ENCODE measurements at places on chromosomes 3 and 15.

DNA sequence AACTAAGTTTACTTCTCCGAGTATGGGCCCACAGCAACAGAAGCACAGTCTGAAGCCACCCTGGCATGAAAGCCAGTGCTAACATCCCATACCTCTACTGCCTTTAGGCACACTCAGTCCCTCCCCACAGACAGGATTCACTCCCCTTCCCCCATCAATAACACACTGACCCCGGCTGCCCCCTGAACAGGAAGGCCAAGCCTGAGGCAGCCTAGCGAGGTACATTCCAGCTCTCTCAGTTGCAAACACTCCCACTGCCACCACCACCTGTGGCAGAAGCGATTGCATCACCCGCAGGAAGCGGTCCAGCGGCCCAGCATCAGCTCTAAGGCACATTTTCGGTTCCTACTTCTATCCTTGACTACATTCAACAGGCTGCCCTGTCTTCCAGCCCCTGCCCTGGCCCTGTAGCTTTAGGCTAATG, 7.0 kb upstream of the BMF start:
- DNase-seq = peak; percentile 27

DNA sequence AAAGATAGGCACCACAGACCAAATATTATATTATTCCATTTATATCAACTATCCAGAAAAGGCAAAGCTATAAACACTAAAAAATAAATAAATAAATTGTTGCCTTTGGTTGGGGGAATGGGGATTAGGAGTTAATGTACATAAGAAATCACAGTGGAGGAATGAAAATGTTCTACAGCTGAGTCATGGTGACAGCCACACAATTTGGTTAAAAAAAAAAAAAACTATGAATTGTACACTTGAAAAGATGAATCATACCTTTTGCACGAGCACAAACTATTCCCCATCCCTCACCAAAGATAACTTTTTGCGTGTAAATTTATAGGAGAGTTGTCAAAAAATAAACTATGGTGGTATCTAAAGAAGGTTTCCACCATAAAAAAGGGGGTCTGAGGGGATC, 103.2 kb downstream of the TBC1D5 start:
- DNase-seq = peak; percentile 83

DNA sequence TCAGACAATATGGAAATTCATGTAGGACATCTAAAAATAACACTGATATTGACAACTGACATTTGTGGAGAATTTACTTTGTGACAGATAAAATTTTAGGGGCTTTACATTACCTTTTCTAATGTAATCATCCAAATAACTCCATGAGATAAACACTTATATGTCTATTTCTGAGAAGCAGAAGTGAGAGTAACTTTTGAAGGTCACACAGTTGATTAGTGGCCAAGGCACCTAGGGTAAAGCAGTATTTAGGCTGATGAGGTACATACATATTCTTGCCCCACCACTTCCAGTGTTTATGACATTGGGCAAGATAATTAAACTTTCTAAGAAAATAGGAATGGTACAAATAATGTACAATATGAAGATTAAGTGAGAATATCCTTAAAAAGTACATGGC, 248.4 kb downstream of the CPNE4 start:
- DNase-seq = no peak

GRCh38 chr15:77412972-77413698, 6.8 kb downstream of the PEAK1 start:
- DNase-seq = no peak

DNA sequence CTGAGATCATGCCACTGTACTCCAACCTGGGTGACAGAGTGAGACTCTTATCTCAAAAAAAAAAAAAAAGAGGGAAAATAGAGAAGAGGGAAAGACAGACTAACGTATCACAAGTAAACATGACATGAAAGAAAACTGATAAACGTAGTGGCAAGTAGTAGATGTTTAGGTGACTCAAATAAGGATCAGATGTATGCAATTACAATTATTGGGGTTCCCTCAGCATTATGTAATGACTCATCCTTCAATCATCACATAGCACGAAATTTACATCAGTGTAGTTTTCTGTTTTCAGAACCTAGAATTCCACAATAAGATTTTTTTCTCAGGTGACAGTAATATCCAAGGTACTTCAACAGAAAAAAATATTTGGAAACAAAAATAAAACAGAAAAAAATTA, 46.6 kb downstream of the DPP8 start:
- DNase-seq = no peak

GRCh38 chr3:12107071-12107713, 51.5 kb downstream of the TIMP4 start:
- DNase-seq = no peak

- DNase-seq = no peak
Observed at GRCh38 chr15:38726187-38726586, 161.6 kb upstream of the RASGRP1 start.

- no peak for DNase-seq
Observed at GRCh38 chr3:12579456-12579855, 22.6 kb downstream of the MKRN2 start.

- DNase-seq = no peak
Observed at GRCh38 chr15:66066481-66066880, 187.1 kb downstream of the MEGF11 start.

DNA sequence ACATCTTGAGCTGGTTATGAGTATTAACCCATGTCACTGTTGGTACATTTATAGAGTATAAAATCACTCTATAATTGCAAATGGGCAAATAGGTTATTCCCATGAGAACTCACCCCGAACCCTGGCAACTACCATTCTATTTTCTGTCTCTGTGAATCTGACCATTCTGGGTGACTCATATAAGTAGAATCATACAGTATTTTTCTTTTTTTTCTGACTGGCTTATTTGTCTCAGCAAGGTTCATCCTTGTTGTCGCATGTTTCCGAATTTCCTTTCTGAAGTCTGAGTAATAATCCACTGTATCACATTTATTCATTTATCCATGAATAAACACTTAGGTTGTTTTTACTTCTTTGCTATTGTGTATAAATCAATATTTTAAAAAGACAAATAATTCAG, 59.9 kb upstream of the CHRM5 start:
- peak; percentile 70 for DNase-seq

GRCh38 chr3:9409981-9410854, 12.8 kb downstream of the SETD5 start:
- no peak for DNase-seq

DNA sequence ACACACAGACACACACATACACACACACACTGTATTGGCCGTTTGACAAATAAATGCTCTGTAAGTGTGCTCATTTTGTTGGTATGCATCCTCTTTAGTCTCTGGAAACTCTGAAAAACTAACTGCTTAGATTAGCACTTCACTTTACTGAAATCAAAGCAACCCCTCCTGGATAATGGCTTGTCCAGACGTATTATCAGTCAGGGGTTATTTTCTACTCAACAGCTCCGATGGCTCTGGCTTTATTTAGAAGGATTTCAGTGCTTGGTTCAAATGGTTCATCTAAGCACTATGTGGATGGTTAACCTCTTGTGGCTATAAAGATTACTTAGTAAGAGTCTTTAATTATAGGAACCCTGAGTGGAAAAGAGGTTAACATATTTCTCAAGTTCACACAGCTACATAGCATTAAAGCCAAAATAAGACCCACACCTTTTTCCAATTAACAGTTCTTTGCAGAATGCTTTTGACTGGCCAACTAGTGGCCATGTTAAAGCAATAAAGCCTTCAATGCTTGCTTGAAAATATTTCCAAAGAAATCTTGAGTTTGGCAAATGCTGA, 516.1 kb upstream of the NAALADL2 start:
- peak; percentile 40 for DNase-seq

DNA sequence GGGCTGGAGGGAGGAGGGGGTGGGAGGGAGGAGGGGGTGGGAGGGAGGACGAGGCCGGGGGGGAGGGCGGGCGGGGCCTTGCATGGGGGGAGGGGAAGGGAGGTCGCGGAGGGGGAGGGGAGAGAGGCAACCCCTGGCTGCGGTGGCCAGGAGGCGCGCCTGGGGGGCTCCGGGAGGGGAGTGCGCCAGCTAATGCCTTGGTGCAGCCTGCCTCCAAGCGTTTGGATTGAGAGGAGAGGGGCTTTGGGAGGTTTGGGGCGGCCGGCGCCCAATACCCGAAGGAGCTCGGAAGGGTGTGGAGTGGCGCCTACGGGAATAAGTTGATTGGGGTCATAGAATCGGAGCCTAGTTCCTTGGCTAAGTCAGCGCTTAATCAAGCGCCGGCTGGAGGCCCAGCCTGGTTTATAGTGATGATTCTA, 557 bp downstream of the TFG start:
- DNase-seq = peak; percentile 46

GRCh38 chr3:10994306-10994705, 1.8 kb downstream of the SLC6A1 start:
- no peak for DNase-seq

- DNase-seq = no peak
Observed at GRCh38 chr3:37523361-37523760, 338.3 kb upstream of the CTDSPL start.

DNA sequence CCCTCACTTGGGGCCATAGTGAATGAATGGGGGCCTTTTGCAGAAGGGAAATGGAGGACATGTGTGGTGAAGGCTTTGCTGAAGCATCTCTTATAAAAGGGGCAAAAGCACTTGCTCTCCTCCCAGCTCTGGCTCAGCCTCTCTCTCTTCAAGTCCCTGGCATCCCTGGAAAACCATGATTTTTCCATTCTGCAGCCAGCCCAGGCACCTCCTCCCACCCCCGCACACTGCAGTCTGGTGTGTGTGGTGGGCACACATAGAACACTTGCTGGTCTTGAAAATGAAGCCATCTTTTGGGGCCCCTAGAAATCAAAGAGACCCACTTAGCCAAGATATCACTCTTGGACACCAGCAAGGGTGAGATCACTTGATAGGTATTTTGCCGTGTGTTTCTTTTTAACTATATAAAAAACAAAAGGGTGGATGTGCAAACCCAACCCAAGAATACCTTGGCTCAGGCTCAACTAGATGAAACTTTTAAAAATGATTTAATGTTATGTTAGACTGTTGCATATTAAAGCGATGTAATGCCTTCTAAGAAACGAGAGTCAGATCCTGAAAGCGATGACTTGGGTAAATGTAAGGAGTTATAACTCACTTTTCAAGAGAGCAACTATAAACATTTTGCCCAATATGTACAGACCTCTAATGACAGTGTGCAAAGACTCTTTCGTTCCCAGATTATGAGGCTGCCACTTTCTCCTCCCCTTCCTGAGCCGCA, 16.4 kb upstream of the ALDH1A3 start:
- DNase-seq = no peak

DNA sequence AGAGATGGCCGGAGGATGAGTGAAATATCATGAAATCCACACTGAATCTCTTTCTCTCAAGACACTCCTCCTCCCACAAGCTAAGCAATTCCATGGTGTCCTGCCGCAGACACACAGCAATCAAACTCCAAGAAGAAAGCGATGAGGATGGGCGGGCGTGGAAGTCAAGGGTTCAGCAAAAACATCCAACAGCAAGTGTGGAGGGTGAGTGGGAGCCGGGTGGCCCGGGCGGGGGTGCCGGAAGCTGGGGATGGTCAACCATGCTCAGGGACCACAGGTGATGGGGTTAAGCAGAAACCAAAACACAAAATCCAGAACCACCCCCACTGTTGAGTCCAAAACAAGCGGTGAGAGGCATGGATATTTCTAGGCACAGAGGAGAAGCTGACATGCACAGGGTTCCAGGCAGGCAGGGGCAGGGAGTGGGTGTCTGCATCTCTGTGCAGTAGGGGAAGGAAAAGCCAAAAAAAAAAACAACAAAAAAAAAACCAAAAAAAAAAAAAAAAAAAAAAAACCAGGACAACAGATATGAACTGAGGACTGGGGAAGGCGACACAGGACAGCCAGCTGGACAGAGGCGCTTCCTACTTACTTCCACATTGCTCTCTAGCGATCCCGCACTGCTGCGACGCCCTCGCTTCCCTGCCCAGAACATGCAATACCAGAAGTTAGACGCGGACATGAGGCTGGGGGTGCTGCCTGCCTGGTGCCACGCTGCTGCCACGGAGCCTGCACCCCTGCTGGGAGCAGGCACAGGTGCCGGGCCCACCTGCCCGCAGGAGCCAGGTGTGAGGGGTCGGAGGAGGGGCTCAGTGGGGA, 61.0 kb upstream of the RPL32 start:
- DNase-seq = no peak

GRCh38 chr3:161221806-161222600, 892 bp downstream of the NMD3 start:
- DNase-seq = peak; percentile 46

- DNase-seq = no peak
Observed at GRCh38 chr15:36499412-36500389, 79.7 kb upstream of the CDIN1 start.

DNA sequence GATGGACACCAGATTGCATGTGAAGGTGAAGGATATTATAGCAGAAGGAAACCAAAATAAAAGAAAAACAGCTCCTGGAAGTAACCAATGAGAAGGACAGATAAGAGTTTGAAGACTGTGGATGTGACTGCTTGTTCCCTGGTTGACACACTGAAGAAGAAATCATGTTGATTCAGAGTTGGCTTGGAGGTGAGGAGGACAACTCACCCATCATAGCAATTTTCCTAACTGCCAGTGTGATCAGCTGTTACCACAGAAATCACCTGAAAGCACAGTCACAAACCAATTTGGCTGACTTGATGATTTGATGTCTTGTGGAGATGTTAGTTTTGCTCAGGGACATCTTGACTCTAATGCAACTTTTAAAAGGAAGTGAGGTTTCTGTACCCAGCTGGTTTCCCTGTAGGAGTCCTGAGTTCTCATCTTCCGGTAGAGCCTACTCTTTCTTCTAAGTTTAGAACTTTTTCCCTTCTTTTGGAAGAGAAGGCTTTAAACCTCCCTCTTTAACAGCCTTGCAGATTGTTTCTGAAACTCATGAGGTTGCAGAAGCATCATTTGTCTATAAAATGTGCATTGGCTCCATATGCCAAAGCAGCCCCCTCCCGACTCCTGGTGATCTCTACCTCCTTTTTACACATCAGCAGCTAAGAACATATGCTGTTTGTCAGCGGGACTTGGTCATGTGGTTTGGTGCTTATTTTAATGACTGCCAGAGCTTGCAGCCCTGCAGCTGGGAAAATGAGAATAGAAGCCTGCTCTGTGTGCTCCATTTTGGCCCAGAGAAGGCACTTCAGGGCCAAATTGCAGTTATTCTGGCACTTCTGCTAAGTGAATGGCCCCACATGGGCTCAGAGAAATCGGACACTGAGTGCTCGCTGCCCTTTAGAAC, 10.3 kb downstream of the ATG7 start:
- no peak for DNase-seq

GRCh38 chr3:36942638-36943248, 2.1 kb downstream of the TRANK1 start:
- no peak for DNase-seq

DNA sequence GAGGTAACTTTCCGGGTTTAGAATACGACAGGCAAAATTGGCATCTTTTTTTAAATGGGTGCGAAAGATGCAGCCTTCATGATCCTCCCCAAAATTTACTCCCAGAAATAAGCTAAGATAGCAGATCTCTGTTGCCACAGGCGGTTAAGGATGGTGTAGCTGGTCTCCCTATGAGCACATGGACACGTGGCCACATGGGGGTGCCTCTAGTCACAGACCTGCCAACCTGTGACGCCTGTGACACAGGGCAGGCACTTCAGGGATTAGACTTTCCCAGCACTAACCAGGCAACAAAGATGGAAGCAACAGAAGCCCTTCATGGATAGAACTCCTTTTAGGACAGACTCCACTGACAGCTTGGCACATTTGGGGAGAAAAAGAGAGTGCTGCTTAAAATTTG, 320.3 kb downstream of the THSD4 start:
- DNase-seq = no peak

GRCh38 chr3:40086890-40087883, 222.3 kb upstream of the EIF1B start:
- DNase-seq = no peak
